ENCODE measurements at places on chromosomes 3 and 15. TPM values are rescaled to one million over a fixed set of nuclear protein-coding genes. Genes with fewer than 3 reads are reported as not detected.

GRCh38 chr3:106065831-106066230, 197.0 kb upstream of the CBLB start:
- DNase-seq, result no peak

Gene CYP19A1
- 3.1 TPM for total RNA-seq

GRCh38 chr3:194961149-194961548, 275.5 kb downstream of the FAM43A start:
- no peak for DNase-seq

DNA sequence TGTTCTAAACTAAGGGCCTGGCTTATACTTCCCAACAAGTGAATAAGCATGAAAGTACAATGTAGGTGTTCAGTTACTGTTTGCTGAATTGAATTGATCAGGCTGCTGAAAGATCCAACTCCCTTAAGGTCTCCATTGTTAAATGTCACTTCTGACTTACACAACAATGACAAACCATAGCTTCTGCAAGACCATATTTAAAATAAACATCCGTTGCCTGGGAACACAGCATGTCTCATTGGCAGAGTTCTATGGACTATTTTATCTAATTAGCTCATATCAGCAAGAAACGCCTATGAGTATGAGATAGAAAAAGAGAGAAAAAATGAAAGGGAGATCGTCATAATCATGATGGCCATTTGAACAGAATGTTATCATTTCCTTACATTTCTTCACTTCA, 605.4 kb downstream of the FGF12 start:
- no peak for DNase-seq

Gene RFT1
- total RNA-seq, result 17.6 TPM

DNA sequence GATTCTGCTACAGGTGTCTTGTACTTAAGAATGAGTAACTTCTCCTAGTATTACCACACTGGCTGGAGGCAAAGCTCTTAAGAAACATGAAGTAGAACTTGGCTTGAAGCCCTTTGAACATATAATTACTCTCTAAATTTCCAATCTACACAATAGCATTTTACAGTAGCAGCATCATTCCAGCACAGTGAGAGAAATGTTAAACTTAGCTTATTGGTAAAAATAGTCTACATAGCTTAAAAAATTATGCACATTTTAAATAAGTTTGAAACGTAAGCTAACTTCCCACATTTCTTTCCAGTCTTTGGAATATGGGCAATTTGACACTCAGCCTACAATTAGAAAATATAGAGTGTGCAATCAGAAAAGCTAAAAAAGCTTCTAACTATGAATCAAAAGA, 32.8 kb upstream of the TOP2B start:
- no peak for DNase-seq

DNA sequence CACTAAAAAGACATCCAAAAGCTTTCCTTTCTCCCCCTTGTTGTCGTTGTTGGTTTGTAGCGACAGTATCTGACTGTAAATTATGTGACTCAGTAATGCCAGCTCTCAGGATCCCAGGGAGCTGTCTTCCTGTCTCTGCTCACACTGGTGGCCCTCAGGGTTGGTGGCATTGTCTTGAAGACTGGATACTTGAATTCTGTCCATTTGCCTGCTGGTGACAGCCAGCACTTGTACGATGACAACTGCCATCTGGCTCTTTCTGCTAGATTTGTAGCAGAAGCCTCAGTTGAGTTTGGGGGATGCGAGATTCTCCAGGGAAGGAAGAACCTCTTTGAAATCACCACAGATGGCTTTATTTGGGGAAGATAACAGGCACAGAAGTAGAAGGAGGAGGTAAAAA, 120.8 kb downstream of the ARPP21 start:
- no peak for DNase-seq

GRCh38 chr3:119639494-119640350, 20.7 kb downstream of the POPDC2 start:
- no peak for DNase-seq

Gene SRGAP3
- 2.6 TPM for total RNA-seq

Gene TICRR
- total RNA-seq, result not detected

GRCh38 chr3:27666272-27666671, 55.9 kb downstream of the EOMES start:
- no peak for DNase-seq

Gene CCDC80
- 90.8 TPM for total RNA-seq

DNA sequence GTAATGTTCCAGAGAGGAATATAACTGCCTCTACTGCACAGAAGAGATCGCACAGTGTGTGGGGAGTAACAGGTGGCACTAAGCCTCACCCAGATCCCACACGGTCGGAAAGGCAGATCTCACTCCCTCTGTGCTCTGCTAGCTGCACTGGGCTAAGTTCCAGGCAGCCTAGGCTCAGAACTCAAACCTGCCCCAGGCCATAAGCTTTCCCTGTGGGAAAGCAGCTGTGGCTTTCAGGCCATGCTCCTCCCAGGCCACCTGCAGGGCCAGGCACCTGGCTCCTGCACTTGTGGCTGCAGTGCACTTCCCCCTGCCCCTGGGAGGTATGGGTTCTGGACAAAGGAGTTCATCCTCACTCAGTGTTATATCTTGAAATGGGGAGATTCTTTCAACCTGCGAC, 27.5 kb downstream of the PCCB start:
- no peak for DNase-seq

Gene SLTM
- total RNA-seq, result 50.9 TPM

Gene UROC1
- total RNA-seq, result not detected

Gene TMCO5A
- total RNA-seq, result not detected

GRCh38 chr3:73813692-73814292, 189.1 kb upstream of the PDZRN3 start:
- no peak for DNase-seq

GRCh38 chr15:61524545-61524944, 295.4 kb upstream of the RORA start:
- no peak for DNase-seq

Gene GOLGA6A
- 0.14 TPM for total RNA-seq

GRCh38 chr15:48636511-48636910, 9.0 kb downstream of the FBN1 start:
- no peak for DNase-seq
